ENCODE measurements at places on chromosomes 16 and 17.

DNA sequence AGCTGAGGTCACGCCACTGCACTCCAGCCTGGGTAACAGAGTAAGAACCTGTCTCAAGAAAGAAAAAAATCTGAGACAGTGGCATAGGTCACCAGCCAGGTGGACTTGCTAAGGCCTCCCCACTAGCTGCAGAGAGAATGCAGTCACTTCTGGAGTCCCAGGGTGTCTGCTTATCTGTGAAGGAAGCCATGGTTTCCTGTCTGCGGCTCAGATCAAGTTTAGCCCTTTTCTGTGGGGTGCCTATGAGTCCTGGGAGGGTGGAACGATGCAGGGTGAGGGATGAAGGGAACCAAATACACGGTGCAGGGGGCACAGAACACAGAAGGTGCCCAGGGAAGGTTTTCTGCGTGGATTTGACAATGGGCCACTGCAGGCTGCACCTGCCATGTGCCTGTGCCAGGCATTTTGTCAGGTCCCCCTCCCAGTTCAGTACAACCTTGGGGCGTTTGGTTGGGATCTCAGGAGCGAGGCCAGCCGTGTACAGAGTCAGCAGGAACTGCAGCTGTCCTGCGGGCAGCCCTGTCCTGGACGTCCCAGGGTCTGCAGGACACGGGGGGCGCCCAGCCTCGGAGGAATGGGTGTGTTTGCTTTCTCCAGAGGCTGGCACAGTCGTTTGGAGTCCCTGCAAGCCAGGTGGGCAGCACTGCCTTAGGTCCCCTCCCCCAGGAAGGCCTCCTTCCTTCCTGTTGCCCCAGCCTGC is 41.8 kb downstream of the RAB11FIP4 start:
- DNase-seq: no peak

- no peak for DNase-seq
Observed at GRCh38 chr17:63598281-63598680, 2.4 kb upstream of the TACO1 start.

DNA sequence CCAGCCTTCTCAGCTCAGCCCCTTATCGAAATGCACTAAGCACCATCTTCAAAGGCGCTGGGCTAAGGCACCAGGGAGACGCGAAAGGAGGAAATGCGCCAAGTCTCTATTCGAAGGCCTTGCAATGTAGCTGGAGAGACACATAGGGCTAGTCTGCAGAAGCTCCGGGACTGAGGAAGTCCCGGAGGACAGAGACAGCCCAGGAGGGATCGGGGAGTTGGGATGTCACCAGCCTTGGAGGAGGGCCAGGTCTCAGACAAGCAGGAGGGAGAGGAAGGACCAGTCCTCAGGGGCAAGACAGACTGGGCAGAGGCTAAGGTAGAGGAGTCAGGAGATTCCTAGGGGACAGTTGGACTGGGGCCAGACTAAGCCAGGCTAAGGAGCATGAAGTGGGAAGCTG is 8.5 kb downstream of the C17orf100 start:
- no peak for DNase-seq

- DNase-seq: no peak
Observed at GRCh38 chr16:80968386-80969113, 38.1 kb downstream of the CMC2 start.

DNA sequence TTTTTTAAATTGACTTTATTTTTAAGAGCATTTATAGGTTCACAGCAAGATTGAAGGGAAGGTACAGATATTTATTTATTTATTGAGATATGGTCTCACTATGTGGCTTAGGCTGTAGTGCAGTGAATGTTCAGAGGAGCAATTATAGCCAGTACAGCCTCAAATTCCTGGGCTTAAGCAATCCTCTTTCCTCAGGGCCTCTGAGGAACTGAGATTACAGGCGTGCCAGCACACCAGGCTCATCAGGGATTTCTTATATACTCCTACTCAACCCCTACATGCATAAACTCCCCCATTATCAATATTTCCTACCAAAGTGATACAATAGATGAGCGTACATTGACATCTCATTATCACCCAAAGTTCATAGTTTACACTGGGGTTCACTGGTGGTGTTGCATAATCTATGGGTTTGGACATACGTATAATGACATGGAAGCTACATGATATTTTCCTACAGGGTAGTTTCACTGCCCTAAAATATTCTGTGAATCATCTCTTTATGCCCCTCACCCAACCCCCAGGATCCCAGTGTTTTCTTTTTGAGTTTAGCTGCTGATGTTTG is 33.5 kb downstream of the HS3ST3B1 start:
- DNase-seq: no peak

DNA sequence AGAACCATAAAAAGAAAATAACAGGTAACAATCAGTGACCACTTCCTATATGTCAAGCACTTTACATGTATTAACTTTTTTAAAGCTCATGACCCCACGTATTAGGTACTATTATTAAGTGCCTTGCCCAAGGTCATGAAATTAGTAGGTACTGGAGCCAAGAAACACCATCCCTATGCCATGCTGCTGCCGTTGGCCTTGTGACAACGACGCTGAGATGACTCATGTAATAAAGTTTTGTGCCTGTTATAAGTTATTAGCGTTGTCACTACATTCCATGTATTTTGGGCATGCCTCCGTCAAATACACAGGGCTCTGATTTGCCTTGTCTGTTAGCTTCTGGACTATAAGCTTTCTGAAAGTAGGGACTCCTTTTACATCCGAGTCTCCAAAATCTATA is 1.4 kb downstream of the BBS2 start:
- DNase-seq: no peak

GRCh38 chr16:64459402-64459801 is 662.5 kb downstream of the CDH11 start:
- DNase-seq: no peak

DNA sequence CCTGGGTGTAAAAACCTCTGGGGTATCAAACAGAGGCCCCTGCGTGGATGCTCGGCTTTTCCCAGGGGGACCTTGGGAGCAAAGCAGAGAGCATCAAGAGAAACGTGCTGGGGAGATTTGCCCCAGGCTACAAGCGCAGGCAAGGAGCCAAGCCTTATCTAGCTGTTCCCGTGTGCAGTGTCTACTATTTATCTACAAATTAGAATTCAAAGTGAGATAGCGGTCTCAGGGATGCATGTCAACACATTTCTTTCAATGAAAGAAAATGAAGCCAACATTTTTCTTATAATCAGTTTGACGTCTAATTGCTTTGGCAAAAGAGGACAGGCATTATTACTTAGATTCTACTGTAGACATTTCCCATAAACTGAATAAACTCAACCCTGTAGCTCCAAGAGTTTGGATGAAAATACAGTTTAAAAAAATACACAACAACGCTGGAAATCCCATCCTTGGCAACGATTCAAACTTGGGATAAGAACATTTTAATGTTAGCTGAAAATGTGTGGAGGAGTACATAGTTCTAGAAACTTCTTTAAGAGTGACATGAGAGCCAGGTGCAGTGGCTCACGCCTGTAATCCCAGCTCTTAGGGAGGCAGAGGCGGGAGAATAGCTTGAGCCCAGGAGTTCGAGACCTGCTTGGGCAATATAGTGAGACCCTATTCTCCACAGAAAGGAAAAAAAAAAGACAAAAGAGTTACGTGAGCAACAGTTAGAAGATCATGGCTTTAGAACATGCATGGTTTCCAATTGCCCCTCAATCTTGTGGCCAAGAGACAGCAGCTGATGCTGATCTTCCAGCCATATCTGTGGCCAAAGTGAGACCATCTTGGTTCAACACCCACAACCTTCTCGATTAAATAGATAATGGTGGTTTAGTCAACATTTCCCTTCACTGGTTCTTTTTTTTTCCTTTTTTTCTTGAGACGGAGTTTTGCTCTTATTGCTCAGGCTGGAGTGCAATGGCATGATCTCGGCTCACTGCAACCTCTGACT is 7.2 kb downstream of the SPNS3 start:
- DNase-seq: no peak

DNA sequence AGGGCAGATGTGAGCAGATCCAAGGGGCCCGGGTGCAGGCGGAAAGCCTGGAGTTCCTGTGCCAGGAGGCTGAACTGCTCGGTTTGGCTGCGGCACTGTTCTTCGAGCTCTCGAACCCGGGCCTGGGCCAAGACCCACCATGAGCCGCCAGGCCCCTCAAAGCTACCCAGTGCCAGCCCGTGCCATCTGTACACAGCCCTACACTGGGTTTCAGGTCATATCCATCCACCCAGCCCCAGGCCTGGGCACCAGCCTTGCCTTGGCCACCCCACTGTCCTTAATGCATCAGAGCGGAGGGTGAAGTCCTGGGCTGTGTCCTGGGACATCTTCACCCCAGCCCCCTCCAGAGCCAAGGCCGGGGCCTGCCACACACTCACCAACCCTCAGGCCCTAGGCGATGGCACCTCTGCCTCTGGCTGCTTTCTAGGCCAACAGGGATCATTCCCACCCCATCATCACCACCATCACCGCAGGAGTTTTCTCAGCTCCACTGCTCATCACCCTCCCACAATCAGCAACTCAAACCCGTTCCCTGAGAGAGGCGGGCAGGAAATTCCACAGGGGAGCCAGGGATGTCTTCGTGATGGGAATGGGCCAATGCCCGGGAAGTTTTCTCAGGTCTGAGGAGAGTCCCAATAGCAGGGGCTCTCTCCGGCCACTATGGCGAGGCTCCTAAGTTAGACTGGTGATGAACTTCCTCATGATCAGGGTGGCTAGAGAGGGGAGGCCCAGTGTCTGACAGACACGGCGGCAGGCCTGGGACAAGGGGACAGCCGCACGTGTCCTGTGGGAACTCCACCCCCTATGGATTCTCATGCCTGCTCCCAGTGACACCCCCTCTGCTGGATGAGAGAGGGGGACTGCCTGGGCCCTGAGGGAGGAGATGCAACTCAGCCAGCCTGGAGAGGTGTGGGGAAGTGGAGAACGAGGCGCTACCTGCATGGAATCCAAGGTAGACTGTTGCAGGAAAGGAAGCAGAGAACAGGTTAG is 9.1 kb downstream of the TSPOAP1 start:
- no peak for DNase-seq

DNA sequence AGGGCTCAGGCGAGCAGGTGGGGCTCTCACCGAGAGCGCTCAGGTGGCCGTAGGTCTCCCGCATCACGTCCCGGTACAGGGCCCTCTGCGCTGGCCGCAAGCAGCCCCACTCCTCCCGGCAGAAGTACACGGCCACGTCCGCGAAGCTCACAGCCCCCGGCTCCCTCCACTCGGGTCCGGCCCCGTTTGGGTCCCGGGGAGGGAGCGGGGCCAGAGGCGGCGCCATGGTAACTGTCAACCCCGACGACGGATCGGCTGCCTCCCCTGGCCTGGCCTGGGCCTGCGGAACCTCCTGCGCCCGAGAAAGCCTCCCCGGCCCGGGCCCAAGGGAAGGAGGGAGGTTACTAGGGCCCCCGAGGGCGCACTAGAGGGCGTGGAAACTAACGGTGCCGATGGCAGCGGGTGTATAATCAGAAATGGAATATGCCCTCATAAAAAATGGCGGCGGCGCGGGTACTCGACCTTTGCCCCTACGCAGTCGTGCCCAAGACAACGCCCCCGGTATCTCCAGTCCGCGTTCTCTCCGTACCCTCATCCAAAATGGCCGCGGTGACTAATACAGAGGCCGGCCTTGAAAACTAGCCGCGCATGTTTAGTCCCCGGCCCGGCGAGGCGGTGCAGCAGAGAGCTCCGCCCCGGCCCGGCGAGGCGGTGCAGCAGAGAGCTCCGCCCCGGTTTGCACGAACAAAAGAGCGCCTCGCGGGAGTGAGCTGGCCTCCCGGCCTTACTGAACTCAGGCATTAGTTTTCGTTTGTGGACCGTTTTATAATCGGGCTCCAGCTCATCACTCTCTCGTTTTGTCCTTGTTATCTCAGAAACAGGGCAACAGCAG is at the start of gene ZNF764:
ZNF764 (minus strand) TSS at position 418 of the 832 bp plus-strand sequence; CDS start at position 226, 192 bp downstream.
- peak; percentile 62 for DNase-seq

- DNase-seq: no peak
Observed at GRCh38 chr16:58119509-58119845, 9.7 kb downstream of the CFAP20 start.

GRCh38 chr16:31519759-31520431 is 7.8 kb upstream of the AHSP start:
- DNase-seq: no peak

DNA sequence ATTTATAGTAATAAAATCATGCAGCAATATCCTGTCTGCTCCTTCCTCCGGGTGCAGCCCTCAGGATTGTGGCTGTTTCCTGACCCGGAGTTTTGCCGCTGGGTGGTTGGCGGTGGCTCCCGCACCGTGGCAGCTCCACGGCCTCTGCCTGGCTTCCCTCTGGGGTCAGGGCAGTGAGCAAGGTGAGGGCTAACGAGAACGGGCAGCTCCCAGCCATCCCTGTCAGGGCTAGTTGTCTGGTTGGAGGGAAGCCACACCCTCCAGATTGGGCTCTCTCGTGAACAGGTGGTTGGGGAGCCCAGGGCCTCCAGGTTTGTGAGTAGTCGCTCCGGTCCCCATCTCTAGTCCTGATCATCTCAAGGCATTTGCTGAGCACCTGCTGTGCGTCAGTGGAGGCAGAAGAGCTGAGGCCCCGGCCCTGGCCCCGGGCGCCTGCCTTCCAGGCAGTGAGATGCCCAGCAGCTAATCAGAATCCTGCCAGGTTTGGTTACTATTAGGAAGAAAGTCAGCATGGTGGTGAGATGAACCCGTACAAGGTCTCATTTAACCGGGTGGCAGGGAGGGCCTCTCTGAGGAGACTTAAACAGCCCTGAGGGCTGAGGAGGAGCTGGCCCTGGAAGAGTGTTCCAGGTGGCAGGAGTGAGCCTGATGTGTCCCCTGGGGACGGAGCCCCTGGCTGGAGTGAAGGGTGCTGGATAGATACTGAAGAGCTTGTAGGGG is 2.3 kb upstream of the NUDT16L1 start:
- DNase-seq: no peak

DNA sequence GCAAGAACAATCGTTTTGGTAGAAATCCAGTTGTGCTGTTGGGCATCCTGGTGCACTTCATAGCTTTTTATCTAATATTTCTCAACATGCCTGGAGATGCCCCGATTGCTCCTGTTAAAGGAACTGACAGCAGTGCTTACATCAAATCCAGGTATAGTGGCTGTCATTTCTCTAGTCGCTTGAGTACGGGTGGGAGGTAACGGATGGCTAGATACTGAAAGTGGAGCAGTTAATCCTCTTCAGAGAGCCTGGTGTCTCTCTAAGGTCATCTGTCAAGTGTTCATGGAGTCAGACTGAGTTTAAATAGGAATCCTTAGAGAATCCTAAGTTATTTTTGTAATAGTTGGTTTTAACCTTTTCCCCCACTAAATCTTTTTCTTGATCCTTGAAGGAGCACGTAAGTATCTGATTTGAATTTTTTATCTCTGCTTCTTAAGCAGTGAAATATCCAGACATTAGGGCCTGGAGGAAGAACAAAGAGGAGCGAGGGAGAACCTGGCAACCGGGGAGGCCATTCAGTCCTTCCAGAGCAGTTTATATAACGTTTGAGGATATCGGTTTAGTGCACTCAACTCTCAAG is 37.2 kb downstream of the MFSD11 start:
- no peak for DNase-seq

DNA sequence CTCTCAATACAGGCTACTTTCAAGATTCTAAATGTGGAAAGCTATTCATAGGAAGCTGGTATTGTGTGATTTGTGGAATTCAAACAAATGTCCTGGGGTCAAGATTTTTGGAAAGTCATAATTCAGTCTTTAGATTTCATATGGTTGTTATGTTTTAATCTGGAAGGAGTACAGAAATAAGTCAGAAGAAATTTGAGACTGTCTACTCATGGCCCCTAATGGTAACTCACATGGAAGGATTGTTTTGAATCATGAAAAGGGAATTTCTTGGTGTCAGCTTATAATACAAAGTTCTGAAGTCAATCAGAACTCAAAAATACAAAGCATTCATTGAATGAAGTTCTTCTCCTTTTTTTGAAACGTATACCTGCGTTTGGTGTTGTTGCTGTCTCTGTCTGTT is 3.1 kb downstream of the KCNJ2 start:
- no peak for DNase-seq

- DNase-seq: no peak
Observed at GRCh38 chr17:68255731-68256538, 8.1 kb downstream of the AMZ2 start.

Measured in NCI-H187 treated with DMSO at 0.1 percent for 48 hours (cell line).